ENCODE measurements at places on chromosomes 12 and 14.
A peak's percentile ranks its signal among the peaks of the same experiment; 100 is the strongest.

DNA sequence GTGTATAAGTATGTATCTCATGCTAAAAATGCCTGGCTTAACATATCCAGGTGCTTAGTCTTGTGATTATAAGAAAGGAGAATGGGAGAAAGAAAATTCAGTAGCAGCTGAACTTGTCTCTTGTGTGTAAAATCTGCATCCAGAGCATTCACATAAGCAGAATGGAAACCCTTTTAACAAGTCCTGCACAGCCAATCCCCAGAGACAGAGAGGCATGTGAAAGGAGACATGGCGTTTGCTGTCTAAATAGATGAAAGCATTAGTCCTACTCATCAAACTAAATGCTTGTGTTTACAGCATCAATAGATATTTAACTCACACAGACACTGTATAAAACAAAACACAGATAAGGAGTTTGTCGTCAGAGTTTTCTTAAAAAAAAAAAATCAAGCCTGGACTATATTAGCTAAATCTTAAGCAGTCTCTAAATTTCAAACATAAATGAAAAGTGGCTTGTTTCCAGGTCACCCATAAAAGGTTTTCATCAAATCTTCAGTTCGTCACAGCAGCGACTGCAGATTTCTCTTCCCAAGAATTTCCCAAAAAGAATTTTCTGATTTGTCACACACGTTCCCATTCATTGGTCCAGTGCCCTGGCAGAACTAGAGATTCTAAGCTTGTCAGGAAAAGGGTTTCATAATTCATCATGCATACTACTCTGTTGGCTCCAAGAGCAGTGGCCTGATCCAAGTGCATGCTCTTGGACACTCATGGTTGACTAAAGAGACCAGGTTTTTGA, 249.2 kb downstream of the BTG1 start:
- no peak for DNase-seq

GRCh38 chr12:77686760-77687159, 143.9 kb upstream of the NAV3 start:
- DNase-seq = no peak

GRCh38 chr12:105600911-105601545, 270.5 kb downstream of the C12orf75 start:
- DNase-seq = no peak

DNA sequence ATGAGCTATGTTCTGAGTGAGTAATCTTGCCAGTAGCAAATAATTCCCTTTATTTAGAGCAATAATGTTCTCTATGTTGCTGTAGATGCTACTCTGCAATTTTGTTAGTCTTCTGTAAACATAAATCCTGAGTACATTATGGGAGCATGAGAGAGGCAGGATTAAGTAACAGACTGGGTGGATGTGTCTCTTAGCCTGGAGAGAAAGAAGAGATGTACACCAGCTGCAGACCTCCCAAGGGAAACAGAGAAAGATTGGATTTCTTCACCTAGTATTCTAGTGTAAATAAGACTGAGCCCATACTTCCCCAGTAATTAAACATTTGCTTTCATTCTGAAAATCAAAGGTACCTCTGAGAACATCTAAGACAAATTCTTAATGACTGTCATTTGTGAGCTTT, 564.0 kb downstream of the TRHDE start:
- no peak for DNase-seq

DNA sequence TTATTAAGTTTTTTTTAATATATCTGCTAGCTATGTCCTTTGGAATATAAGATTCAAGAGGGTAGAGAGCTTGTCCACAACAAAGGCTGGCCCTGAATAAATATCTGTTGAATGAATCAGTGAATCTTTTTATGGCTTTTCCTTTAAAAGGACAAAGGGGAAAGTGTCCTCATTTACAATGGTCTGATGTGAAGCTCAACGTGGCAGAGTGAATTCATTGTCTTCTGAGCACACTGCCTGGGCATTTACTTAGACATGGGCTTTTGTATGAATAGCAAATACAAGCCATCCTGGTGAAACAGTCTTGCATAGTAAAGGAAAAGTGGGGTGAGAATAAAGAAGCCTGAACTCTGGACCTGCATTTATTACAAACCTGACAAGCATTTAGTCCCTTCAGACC, 201.2 kb downstream of the NELL2 start:
- DNase-seq = no peak

DNA sequence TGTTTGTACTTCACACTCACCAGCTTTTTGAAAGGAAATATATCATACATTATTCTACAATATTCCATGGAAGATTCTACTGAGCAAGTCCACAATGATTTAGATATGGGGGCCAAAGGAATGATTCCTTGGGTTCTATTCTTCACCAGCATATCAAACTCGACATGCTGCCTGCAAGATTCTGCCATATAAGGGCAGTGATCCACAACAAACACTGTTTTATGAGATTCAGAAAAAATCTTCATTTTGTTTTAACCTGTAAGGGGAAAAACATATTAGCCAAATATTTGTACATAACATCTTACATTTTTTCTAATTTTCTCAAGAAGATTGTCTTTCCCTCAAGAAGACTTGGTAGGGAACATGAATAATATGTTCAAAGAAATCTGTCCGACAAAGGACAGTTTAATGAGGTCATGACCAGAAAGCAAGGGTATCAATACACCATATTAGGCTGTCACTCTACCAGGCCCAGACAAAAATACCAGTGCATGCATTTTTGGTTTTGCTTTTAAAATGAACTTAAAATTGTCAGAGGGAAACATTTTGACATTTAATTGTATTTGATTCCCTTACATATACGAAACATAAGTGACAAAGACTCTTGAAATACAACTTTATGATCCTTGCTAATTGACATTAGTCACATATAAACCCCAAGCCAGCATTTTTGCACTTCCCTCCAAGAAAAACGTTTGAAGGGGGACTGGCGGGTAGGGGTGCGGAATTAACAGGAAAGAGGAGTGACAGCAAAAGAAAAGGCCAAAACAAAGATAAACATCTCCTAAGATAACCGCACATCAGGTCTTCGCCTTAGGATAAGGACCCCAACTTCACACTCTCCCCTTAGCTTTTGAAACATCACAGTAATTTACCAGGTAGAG, 980 bp downstream of the INTS13 start:
- DNase-seq = no peak

GRCh38 chr12:42564996-42565395, 24.6 kb downstream of the PRICKLE1 start:
- DNase-seq = no peak

GRCh38 chr12:29799591-29799990, 15.8 kb upstream of the TMTC1 start:
- no peak for DNase-seq

DNA sequence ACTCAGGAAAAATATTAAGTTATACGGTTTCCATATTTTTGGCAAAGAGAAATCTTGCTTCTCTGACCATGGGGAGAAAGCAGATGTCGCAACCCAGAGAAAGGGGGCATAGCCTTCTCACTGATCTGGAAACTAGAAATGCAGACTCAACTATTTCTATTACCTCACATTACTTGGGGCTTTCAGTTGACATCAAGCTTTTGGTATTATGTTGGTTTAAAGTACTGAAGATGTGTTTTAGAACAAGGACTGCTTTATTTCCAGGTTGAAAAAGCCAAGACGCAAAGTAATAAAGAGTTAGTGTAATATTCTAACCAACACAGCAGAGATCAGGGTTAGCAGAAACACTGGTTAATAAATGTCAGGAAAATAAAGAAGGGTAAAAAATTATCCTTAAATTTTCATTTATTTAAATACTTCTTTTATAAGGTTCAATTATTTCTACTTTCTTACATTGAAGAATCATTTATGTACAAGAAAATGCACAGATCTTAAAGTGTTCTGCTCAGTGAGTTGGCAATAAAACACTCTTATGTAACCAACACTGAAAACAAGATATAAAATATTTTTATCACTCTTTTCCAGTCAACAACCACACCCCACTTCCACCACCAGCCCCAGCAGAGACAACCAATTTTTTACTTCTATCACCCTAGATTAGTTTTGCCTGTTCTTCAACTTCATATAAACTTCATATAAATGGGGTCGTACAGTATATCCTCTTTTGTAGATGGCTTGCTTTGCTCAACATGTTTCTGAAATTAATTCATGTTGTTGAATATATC, 26.0 kb downstream of the DCP1B start:
- DNase-seq = no peak

GRCh38 chr12:24389394-24389793, 439.9 kb upstream of the SOX5 start:
- no peak for DNase-seq

GRCh38 chr14:49220492-49220891, 365.7 kb downstream of the RPS29 start:
- DNase-seq = no peak

DNA sequence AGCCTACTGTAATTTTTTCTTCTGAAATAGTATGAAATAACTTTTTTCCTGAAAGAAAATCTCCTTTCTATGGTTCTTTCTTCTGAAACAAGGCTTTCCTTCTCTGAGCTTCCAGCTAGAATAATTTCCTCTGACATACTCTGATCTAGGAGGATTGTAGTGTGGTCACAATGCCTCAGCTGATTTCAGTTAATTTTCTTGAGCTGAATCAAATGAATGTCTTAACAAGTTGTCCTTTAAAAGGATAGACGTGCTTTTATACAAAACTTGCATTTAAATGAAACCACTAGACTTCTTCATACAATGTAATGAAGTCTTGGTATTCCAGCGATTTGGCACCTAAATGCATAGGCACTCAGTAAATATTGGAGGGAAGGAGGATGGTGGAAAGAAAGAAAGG, 94.4 kb downstream of the BICD1 start:
- no peak for DNase-seq

- DNase-seq = no peak
Measured at GRCh38 chr14:50602035-50602434, 42.1 kb downstream of the ATL1 start.

- DNase-seq = no peak
Measured at GRCh38 chr12:102965281-102966155, 8.0 kb downstream of the ASCL1 start.

GRCh38 chr12:127888943-127889719, 377.8 kb upstream of the TMEM132C start:
- DNase-seq = no peak

DNA sequence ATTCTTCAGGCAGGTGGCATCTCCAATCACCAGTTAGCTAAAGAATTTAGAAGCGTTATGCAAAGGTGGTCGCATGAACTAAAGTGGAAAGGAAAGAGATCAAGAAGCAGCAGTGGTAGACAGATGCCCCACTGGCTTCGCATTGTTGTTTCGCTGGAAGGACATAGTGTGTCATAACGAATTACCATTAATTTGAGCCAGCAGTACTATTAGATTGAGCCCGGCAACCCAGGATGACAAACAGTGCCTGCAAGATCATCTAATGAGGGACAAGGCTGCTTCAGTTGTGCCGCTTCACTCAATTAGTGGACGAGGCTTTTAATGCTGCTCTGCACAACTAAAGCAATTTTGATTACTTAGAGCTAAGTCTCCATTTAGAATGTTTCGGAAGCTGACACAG, 274.5 kb upstream of the SOX5 start:
- no peak for DNase-seq

DNA sequence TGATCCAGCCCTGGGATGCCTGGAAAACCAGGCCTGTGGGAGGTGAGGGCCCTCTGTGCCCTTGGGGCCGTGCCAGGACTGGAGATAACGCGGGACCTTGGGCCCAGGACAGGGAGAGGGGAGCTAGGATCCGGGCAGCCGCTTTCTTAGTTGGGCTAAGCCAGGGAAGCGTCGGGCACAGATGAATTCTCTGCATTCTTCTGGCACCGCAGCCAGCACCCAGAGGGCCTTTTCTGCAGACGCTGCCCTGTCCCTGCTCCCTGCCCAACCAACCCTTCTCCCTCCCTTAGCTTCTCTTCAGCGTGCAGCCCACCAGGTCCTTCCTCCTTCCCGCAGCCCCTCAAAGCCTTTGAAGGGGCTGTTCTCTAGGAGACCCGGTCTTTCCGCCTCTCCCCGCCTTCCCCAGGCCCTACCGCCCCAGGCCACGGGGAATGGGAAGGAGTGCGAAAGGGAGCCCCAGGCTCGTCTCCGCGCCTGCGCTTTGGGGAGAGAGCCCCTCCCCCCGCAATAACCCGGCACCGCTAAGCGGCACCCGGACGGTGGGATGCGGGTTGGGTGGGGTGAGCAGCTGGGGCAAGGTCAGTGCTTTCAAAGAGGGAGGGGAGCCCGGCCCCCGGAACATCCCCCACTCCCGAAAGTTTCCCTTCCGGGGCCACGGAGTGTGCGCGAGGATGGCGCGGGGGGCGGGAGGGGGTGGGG, 663 bp downstream of the NCKAP5L start:
- peak; percentile 90 for DNase-seq

- peak; percentile 97 for DNase-seq
Measured at GRCh38 chr14:32202998-32203882, at the start of gene RNU6-8. Gene RNU6-8, minus strand, starts transcription at chr14:32203269.

DNA sequence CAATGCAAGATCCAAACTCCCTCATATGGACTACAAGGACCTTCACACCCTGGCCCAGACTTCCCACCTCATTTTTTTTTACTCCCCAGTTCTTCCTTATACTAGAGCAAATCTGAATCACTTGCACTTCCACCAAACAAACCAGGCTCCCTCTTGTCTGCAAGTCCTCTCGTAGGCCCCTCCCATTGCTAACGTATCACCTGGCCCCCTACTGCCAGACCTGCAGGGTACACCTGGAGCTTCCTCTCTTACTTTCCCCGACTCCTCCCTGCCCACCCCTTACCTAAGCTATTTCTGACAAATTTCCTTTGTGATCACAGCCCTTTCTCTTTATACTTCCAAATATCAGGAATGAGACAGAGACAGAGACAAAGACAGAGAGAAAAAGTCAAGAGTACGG, 463.9 kb downstream of the GALC start:
- DNase-seq = no peak

DNA sequence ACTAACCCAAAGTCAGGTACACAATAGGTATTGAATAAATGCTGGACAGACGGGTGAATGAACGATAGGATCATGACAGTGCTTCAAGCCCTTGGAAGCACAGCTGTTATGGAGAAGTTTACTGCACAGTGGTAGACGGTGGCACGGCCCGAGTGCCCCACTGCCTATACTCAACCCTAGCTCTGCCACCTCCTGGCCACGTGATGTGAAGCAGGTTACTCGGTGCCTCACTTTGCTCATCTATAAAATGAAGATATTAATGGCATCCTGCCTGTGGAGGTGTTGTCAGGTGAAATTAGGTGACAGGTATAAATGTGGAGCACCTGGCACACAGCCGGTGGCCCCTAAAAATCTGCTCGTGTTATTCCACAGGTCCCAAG, 5.8 kb downstream of the ASB2 start:
- peak; percentile 91 for DNase-seq

DNA sequence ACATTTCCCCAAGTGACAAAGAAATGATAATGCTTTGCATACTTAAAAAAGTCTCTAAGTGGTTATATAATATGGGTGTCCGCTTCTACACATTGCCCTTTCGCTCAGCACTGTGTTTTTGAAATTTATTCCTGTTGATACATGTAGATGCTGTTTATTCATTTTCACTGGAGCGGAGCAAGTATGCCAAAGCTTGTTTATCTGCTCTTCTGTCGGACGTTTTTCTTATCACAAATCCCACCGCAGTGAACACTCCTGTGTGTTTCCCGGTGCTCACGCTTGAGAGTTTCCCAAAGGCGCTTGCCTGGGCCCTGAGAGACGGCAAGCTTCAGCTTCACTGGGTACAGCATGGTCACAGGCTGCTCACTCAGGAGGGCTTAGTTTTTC, 50.2 kb downstream of the TPCN1 start:
- DNase-seq = no peak

Data from spleen (tissue), 13 donors.